ENCODE measurements at places on chromosomes 16 and 17.
A peak's percentile ranks its signal among the peaks of the same experiment; 100 is the strongest.

- DNase-seq = no peak
Measured at GRCh38 chr16:15422222-15422621, 12.2 kb upstream of the BMERB1 start.

DNA sequence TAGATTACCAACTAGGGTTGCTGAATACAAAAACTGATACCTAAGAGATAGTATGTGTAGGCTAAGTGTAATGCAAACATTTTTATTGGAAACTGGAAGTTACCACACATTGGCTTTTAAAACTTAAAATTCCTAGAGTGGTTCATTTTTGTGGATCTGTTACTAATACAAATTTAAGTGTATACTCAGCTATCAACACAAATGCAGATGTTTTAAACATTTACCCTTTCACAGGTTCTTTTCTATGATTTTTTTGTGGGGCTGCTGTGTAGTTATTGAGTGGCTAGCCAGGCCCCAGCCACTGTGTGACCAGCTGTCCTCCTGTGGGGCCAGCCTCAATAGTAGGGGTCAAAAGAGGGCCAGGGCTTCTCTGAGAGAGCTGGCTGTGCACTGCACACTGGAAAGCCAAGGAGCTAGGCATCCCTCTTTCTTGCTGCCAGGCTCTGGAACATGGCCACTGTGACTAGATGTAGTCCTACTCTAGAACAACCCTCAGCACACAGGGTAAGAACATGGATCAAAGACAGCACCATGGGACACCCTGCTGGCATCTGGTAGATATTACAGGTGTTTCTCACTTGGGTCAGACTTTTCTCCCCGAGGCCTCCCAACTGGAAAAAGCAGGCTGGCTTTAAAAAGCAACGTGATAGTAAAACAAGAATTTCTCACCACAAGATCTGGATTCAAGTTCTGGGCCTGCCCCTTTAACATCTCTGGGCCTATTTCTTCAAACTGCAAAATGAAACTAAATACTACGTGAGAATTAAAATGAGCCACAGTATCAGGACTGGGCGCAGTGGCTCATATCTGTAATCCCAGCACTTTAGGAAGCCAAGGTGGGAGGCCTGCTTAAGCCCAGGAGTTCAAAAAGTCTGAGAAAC lies 7.3 kb upstream of the VEZF1 start:
- DNase-seq = peak; percentile 64

DNA sequence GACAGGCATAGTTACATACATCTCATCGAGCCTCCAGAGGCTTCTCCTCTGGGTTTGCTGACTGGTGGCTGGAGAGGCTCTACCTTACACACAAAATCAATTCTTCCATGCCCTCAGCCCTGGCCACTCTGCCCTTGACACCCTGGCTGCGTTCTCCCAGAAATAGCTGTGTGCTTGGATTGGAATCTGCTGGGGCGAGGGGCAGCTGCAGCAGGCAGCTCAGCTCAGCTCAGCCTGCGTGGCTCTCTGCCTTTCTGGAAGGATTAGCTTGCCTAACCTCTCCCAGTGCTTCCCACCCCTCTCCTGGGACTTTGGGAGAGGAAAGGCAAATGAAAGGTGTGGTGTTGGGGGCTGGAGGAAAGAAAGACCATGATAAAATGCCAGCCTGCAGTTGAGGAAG lies 216.1 kb downstream of the ENGASE start:
- DNase-seq = no peak

DNA sequence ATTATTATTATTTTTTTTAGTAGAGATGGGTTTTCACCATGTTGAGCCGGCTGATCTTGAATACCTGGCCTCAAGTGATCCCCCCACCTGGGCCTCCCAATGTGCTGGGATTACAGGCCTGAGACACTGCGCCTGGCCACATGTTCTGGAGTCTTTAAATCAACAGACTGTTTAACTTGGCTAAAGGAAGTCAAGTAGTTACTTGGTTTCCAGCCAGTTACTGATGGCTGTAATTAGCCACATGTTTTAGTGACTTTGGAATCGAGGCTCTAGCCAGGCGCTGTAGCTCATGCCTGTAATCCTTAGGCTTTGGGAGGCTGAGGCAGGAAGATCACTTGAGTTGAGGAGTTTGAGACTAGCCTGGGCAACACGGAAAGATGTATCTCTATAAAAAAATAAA lies 699.2 kb upstream of the RBFOX1 start:
- no peak for DNase-seq

GRCh38 chr16:85236818-85237150 lies 124.5 kb upstream of the CIBAR2 start:
- DNase-seq = no peak

All from NCI-H187 treated with DMSO at 0.1 percent for 48 hours (cell line).